ENCODE measurements at places on chromosomes 16 and 17. TPM values are rescaled to one million over a fixed set of nuclear protein-coding genes. Genes with fewer than 3 reads are reported as not detected.

CIITA gene
- 0.15 TPM for total RNA-seq

EMP2 gene
- 25.7 TPM for total RNA-seq

HBQ1 gene
- total RNA-seq, result 5.7 TPM

GFER gene
- total RNA-seq, result 45.6 TPM

CES5A gene
- not detected for total RNA-seq

PLXDC1 gene
- 0.27 TPM for total RNA-seq

CHST4 gene
- 0.10 TPM for total RNA-seq

CACNA1H gene
- total RNA-seq, result 14.7 TPM

CAPNS2 gene
- total RNA-seq, result not detected

TRIM72 gene
- total RNA-seq, result 0.06 TPM

MYL4 gene
- 0.23 TPM for total RNA-seq

CSH1 gene
- total RNA-seq, result not detected

SULT1A1 gene
- 5.7 TPM for total RNA-seq

KRTAP4-1 gene
- 0.25 TPM for total RNA-seq

MAF gene
- total RNA-seq, result 0.13 TPM

EPX gene
- not detected for total RNA-seq

B4GALNT2 gene
- total RNA-seq, result 0.49 TPM

ASPHD1 gene
- 30.7 TPM for total RNA-seq

BRICD5 gene
- 6.5 TPM for total RNA-seq

SYT17 gene
- total RNA-seq, result 13.6 TPM

CBLN1 gene
- total RNA-seq, result 0.40 TPM

ZFPM1 gene
- total RNA-seq, result 8.6 TPM

ZNF19 gene
- 2.6 TPM for total RNA-seq

TM4SF5 gene
- 1.0 TPM for total RNA-seq

CCL17 gene
- total RNA-seq, result not detected

SP2 gene
- 14.9 TPM for total RNA-seq

CSH2 gene
- not detected for total RNA-seq

SMPD3 gene
- total RNA-seq, result 0.31 TPM

KRT31 gene
- total RNA-seq, result not detected

ABCA10 gene
- 0.08 TPM for total RNA-seq

TP53TG3F gene
- not detected for total RNA-seq

RNF43 gene
- 0.17 TPM for total RNA-seq

STAT5A gene
- 5.8 TPM for total RNA-seq

ICAM2 gene
- 0.10 TPM for total RNA-seq

ST6GALNAC2 gene
- total RNA-seq, result 0.51 TPM

TBC1D26 gene
- not detected for total RNA-seq

RAMP2 gene
- 0.75 TPM for total RNA-seq

MYOCD gene
- total RNA-seq, result 1.1 TPM

MAP3K3 gene
- total RNA-seq, result 16.6 TPM

KRTAP4-7 gene
- not detected for total RNA-seq

HP gene
- 0.53 TPM for total RNA-seq

ACSM5 gene
- total RNA-seq, result not detected

Measured in A549 treated with CORT108297 at 1 μM for 4 hours (cell line).